Activated naive CD8-positive, alpha-beta T cell treated with anti-CD3 and anti-CD28 coated beads for 36 hours (primary cell): ENCODE measurements at places on chromosomes 12 and 14. TPM values are rescaled to one million over a fixed set of nuclear protein-coding genes. Genes with fewer than 3 reads are reported as not detected.

DNA sequence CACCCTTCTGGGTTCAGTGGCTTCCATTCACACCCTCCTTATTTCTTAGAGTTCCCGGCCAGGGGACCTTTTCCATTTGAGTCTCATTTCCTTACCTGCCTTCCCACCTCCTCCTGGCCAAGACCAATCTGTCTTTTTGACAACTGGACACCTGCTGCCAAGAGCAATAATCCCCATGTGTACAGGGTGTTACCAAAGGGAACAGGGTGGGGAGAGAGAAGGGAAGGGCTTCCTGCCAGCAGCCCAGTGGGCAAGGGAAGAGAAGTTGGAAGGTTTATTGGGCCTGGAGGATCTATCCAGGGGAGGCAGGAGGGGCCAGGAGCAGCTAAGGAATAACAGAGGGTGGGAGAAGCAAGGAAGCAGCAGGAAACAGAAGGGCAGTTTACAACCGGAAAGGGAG, 346.2 kb downstream of the C12orf75 start:
- no peak for DNase-seq

- DNase-seq: no peak
Measured at GRCh38 chr14:68634874-68635595, 157.8 kb downstream of the ZFP36L1 start.

The RIPK3 gene
- 5.4 TPM for total RNA-seq

GRCh38 chr12:67592228-67593011, 56.1 kb upstream of the DYRK2 start:
- no peak for DNase-seq

- no peak for DNase-seq
Measured at GRCh38 chr12:87385322-87385721, 643.9 kb downstream of the C12orf50 start.

DNA sequence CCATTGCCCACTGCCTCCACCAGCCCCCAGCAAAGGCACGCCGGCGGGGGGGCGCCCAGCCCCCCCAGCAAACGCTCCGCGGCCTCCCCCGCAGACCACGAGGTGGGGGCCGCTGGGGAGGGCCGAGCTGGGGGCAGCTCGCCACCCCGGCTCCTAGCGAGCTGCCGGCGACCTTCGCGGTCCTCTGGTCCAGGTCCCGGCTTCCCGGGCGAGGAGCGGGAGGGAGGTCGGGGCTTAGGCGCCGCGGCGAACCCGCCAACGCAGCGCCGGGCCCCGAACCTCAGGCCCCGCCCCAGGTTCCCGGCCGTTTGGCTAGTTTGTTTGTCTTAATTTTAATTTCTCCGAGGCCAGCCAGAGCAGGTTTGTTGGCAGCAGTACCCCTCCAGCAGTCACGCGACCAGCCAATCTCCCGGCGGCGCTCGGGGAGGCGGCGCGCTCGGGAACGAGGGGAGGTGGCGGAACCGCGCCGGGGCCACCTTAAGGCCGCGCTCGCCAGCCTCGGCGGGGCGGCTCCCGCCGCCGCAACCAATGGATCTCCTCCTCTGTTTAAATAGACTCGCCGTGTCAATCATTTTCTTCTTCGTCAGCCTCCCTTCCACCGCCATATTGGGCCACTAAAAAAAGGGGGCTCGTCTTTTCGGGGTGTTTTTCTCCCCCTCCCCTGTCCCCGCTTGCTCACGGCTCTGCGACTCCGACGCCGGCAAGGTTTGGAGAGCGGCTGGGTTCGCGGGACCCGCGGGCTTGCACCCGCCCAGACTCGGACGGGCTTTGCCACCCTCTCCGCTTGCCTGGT, at the start of gene CDKN1B:
Gene CDKN1B (plus strand): TSS at position 576 of the 793 bp plus-strand sequence. CDS start 472 bp downstream, outside the sequence.
- peak; percentile 89 for DNase-seq

DNA sequence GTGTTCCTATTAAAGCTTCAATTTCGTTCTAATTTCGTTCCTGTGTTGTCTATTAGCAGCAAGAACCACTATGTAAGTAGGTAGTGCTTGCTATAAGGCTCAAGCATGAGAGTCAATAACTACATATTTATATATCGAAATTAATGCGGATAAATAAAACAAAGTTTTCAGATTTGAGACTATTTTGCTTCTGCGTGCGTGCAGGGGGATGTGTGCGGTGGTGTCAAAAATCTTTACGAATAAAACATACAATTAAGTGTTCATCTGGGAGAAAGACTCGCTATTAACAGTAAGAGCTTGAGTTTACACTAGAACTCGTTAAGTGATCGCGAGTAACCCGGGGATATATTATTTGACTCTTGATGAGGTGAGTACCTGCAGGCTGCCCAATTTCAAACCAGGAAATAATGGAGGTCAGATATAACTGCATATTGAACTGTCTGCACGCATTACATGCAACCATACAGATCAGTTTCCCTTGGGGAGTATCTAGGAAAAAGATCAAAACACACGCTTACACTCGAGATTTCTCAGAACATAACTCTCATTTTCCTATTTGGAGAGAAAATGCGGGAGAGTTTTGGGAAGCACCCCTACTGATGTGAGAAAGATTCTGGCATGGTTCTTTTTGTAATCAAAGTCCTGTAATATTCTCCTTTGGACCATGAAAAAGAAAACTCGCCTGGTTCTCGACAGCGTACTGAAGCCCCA, 813 bp downstream of the TWF1 start:
- no peak for DNase-seq

- no peak for DNase-seq
Measured at GRCh38 chr12:64992641-64993040, 128.5 kb downstream of the WIF1 start.

The RD3L gene
- total RNA-seq: not detected

The CCDC197 gene
- total RNA-seq: not detected

The CD4 gene
- 2.5 TPM for total RNA-seq

The MANSC1 gene
- 0.43 TPM for total RNA-seq

- no peak for DNase-seq
Measured at GRCh38 chr12:2247596-2247995, 194.8 kb downstream of the CACNA1C start.

DNA sequence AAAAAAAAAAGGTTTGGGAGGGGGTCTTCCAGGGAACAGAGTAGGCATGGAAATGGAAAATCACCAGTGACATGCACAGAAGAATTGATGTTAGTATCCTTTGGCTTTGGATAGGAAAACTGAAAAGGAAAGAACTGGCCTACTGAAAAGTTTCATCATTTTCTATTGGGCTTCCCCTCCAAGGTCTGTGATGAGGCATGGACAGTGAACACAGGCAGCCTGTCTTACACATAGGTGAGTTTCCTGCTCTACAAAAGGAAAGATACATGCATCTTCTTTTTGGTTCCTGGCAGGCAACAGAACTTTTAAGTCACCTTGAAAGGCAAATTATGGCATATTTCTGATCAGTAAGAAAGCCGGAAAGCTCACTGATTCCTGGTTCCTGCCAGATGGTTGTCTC, 5.8 kb downstream of the BMAL2 start:
- no peak for DNase-seq

- DNase-seq: no peak
Measured at GRCh38 chr14:80047761-80048160, 163.5 kb downstream of the DIO2 start.

The TEX52 gene
- not detected for total RNA-seq

The SAMD15 gene
- 0.45 TPM for total RNA-seq

DNA sequence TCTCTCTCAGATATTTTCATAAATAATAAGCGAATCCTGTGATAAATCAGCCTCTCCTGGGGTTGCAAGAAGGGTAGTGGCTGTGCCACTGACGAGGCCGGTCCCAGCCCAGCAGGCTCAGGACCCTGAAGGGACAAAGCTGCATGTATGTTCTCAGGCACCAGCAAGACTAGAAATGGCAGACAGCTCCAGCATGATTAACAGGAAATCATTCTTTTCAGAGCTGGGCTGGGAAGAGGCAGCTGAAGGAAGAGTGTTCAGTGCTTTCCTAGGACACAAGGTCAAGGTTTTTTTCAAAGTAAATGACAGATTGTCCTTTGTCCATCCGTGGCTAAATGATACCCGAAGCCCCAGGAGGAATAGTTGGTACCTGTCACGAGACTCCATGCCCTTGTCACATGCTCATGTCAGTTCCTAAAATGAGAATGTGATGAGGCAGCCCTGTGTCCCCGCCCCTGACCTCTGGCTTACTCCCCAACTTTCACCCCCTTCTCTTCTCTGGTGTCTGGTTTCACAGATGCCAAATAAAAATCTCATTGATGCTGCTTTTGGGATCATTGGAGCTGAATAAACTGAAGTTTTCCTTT, 65.1 kb downstream of the PPP1R36 start:
- DNase-seq: no peak

DNA sequence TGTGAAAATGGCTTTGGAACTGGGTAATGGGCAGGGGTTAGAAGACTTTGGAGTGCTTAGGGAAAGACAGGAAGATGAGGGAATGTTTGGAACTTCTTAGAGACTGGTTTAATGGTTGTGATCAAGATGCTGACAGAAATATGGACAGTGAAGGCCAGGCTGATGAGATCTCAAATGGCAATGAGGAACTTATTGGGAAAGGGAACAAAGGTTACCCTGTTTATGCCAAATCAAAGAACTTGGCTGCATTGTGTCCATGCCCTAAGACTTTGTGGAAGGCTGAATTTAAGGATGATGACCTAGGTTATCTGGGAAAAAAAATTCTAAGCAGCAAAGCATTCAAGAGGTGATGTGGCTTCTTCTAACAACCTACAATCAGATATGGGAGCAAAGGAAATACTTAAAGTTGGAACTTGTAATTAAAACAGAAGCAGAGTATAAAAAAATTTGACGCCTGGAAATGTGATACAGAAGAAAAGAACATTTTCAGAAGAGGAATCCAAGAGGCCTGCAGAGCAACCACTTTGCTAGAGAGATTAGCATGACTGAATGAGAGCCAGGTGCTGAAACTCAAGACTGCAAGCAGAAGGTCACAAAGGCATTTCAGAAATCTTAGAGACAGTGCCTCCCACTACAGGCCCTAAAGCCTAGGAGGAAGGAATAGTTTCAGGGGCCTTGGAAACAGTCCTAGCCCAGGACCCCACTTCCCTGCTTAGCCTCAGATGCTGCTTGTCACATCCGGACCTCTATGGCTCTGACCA, 65.6 kb upstream of the FLRT2 start:
- DNase-seq: no peak

The NDUFA9 gene
- 148 TPM for total RNA-seq

The KRT73 gene
- 0.29 TPM for total RNA-seq

The SNX6 gene
- total RNA-seq: 62.0 TPM

The KLRG1 gene
- total RNA-seq: 3.7 TPM

DNA sequence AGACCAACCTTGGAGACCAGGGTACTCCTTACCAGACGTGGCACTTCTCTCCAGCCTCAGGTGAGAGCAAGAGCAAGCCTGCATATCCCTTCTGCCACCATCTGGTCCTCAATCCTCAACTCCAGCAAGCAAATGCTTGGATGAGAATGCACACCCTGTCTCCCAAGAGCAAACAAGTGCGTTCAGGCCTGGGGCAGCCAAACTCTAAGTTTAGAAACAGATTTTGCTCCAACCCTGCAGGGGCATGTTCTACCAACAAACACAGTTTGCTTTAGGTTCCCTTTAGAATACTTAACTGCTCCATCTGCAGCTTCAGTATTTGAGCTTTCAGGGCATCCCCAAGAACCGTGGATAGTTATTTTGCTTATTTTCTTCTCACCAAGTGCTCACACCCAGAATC, 55.9 kb upstream of the FICD start:
- no peak for DNase-seq

GRCh38 chr12:2692080-2692479, 102.7 kb upstream of the FKBP4 start:
- DNase-seq: peak; percentile 27

GRCh38 chr14:29092121-29092520, 325.5 kb downstream of the FOXG1 start:
- no peak for DNase-seq

GRCh38 chr12:55720894-55721444, 776 bp downstream of the RDH5 start:
- no peak for DNase-seq

DNA sequence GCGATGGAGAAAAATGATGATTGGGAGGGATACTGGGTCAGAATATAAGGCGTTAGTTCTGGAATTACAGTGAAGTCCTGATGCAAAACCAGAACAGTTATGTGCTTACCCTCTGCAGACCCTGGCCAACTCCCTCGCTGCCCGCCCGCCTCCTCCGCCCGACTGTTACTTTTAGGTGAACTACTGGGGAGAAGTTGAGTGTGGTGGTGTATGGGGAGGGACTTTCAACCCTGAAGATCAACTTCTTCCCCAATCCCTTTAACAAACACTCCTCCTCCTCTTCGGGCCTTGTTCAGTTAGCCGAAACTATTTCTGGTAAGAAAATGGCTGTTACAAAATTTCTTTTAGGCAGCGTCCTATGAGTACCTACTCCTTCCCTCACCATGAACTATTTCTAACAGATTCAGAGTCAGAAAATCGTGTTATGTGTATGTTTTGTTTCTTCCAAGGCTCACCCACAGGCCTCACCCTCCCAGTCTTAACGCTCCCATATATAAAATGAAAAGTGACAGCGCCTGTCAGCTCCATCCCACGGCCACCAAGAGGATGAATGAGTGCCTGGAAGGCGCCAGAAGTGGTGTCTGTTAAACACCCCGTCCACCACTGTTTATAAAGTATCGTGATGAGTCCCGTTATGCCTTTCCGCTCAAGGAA, 1.3 kb downstream of the FBXO33 start:
- no peak for DNase-seq
